Stimulated activated CD4-positive, alpha-beta T cell treated with anti-CD3 and anti-CD28 coated beads, Interleukin-12 subunit alpha, Interleukin-12 subunit beta, amount 100 ng/mL, for 48 hours (primary cell): ENCODE measurements at places on chromosomes 1 and 21.
A peak's percentile ranks its signal among the peaks of the same experiment; 100 is the strongest.

DNA sequence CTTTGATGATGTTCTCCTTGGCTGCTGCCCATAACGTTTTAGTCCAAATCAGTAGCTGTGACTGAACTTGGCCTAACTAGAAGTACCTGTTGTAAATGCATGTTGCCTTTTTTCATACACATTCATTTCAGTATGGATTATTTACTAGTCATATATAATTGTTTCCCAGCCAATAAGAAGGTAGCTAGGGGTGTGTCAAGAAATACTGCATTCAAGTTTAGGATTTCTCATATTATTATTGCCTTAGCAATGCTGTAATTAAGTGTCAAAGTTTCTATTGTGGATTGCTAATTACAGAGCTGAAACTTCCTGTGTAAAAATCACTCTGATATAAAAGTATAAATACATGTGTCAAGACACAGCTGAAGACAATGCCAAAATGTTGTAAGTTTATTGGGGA, at the start of gene CLDN17:
CLDN17 (minus strand) TSS at position 101 of the 400 bp plus-strand sequence. CDS start 188 bp downstream, outside the sequence.
- no peak for DNase-seq

DNA sequence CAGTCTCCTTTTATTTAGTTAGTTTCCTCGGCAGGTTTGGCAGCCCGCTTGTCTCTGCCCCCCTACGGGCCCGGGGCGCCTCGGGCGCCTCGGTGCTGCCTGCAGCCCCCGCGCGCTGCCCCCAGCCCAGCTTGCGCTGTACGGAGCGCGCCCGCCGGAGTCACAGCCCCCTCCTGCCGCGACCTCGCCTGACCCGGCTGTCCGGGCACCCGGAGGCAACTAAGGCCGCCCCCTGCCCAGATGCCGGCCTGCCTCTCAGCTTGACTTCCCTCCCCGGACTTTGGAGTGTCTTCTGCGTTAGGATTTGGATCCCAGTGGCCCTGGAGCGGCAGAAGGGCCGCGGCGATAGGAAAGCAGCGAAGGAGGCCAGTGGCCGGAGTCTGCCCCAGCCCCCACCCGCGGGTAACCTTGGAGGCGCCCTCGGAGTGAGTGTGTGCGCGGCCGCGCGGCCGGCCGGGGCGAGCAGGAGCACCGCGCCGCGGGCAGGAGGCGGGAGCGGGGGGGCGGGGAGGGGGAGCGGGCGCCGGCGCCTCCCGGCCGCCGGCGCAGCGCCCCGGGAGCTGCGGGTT, 7.6 kb downstream of the CDKN2C start:
- DNase-seq: no peak

DNA sequence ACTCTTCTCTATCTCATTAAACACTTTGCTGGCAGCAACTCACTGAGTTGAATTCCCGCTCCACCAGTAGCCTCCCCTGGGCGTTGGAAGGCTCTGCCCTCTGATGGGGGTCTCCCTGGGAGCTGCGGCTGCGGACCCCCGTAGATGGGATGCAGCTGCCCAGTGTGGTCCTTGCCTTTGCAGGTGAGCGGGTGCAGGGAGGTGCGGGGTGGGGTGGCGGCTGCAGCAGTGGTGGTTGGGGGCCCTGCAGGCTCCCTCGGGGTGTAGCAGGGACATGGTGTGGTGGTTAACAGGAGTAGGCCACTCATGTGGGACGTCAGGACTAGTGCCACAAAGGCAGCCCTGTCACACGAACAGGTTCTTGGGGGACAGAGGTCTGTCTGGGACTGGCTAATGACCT, 42.0 kb downstream of the GALNT2 start:
- DNase-seq: no peak

DNA sequence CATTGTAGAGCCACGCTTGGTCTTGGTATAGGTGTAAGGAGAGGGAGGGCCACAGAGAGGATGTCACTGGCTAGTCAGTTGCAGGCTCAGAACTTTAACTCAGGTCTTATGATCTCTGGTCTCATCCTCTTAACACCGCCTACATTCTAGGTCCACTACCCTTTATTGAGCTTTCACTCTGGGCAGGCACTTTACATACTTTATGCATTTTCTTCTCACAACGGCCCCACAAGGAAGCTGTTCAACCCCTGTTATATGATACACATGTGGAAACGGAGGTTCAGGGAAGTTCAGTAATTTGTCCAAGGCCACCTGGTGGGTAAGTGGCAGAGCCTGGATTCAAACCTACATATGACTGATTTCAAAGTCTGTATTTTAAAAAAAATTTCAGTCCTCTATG, 25.3 kb upstream of the RCAN3 start:
- no peak for DNase-seq

- DNase-seq: no peak
Observed at GRCh38 chr1:118275472-118276115, 90.6 kb upstream of the SPAG17 start.

DNA sequence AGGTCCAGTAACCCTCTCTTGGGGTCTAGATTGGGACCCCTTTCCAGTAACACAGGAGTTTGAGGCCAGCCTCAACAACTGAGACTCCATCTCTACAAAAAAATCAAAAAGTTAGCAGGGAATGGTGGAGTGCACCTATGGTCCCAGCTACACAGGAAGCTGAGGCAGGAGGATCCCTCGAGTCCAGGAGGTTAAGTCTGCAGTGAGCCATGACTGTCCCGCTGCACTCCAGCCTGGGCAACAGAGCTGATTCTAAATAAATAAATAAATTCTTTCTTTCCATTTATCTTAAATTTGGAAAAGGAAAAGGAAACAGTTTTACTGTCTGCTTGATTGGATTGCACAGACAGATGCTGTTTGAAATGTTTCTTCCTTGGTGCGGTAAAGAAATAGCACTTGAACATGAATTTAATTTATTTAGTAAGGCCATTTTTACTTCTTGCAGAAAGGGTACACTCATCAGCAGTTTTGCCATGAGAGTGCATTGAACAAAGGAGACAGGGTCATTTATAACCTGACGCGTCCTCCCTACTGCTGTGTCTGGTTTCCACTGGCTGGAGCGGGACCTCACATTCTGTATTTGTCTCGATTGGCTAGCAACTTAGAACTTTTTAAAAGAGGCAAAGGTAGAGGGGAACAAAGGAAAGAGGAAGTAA, 37.0 kb upstream of the ZNF496 start:
- no peak for DNase-seq

DNA sequence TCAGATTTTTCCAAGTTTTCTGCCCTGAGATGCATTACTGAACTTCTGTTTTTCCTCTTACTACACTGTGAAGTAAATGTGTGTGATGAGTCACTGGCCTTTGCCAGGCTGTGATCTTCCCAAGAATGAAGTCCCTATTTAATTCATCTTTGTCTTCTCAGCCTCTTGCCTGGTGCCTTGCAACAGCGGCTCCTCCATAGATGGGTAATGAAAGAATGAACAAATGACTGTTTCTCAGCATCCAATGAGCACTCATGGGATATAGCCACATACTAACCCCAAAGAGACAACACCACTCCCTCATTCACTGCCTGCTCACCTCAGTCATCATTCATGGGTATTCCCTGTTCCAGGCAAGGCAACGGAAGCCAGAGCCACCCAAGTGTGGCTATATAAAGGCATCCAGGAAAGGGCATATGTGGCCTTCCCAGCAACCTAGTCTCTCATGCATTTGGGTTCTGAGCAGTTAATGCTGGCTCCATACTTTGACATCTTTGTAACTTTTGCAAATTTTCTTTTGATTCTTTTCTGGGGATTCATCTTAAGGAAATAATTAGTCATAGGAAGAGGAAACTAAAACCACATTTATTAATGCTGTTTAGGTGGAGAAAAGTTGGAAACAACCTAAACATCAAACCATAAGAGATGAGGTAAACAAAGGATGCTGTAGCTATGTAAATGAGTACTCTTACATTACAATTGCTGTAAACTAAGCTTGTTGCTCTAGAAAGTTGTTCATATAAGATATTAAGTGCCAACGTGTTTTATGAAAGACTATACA, 71.9 kb downstream of the HIVEP3 start:
- DNase-seq: no peak

GRCh38 chr1:116991171-116991845, 10.3 kb upstream of the CD101 start:
- DNase-seq: no peak

DNA sequence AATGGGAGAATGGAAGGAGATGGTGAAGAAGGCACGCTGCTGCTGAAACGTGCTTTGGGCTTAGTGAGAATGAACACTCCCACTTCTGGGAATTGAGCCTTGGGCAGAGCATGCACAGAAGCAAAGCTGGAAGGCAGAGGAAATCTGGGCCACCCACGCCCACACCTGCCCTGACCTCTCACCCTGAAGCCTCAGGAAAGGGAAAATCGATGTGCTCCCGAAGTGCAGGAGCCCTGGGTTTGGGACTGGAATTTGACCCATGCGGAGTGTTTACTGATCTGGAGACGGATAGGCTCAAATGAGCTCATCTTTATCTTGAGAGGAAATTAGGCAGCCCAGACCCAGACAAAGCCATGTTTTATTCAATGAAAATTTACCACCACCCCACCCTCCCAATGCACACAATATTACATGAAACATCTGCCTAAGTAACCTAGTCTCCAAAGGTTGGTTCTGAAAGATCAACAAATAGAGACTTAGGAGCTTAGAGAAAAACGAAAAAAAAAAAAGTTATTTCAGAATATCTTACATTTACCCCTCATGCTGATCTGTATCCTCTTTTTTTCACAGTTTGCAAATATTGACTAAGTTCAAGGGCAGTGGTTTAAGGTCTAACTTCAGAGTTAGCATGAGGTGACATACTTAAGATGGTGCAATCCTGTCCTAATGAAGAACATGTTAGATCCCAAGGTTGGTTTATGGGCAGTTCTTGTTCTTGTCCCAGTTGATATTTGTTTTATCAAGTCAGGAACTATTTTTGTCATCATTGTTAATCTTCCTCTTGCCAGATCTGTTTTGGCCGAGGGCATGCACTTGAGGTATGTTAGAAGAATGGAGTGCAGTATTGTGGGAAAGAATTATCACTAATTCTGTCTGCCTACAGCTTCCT, 63.0 kb downstream of the PROX1 start:
- DNase-seq: no peak

DNA sequence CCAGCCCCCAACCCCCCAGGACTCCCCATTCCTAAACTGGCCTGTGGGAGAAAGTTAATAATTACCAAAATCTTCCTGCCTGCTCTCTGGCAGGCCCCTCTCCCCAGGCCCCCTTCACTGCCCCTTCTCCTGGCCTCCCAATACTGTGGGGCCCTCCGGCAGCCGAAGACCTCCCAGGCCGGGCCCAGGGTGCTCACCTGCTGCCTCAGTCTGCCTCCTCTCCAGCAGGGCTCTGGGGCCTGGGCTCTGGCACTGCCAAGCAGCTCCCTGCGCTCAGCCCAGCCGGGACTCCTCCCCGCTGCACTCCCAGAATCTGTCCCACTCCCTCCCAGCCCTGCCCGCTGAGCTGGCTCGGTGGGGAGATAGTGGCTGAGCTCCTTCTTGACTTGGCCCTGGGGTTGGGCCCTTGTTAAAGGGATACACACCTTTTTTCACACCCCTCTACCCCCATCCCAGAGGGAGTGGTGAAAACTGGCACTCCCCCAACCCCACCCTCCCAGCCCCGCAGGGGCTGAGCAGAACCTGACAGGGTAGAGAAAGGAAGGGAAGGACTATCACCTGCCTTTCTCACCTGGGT, at the start of gene S100A16:
S100A16 (minus strand) TSS at position 383 of the 577 bp plus-strand sequence. CDS start 4,986 bp downstream, outside the sequence.
- DNase-seq: no peak

- DNase-seq: no peak
Observed at GRCh38 chr1:201515895-201516294, 9.0 kb upstream of the CSRP1 start.

- no peak for DNase-seq
Observed at GRCh38 chr1:159652506-159652905, 61.9 kb downstream of the CRP start.

DNA sequence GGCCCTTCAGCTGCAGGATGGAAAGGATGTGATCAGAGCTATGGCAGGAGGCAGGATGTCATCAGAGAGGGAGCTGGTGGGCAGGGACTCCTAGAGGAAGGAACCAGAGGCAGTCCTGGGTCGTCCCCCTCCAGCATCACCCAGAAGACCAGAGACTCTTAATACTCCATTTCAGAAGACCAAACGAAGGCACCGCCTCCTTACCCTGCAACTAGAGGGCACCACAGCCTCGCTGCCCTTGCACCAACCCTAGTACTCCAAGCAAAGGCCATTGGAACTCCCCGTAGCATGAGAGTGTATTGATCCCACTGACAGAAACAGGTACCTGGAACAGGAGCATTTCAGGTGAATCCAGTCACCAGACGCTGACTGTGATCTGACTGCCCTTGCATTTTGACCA, 598.1 kb downstream of the NPHP4 start:
- DNase-seq: no peak

GRCh38 chr1:164855716-164856329, 296.8 kb downstream of the PBX1 start:
- DNase-seq: no peak

- peak; percentile 15 for DNase-seq
Observed at GRCh38 chr1:24705260-24706073, 39.8 kb upstream of the CLIC4 start.

DNA sequence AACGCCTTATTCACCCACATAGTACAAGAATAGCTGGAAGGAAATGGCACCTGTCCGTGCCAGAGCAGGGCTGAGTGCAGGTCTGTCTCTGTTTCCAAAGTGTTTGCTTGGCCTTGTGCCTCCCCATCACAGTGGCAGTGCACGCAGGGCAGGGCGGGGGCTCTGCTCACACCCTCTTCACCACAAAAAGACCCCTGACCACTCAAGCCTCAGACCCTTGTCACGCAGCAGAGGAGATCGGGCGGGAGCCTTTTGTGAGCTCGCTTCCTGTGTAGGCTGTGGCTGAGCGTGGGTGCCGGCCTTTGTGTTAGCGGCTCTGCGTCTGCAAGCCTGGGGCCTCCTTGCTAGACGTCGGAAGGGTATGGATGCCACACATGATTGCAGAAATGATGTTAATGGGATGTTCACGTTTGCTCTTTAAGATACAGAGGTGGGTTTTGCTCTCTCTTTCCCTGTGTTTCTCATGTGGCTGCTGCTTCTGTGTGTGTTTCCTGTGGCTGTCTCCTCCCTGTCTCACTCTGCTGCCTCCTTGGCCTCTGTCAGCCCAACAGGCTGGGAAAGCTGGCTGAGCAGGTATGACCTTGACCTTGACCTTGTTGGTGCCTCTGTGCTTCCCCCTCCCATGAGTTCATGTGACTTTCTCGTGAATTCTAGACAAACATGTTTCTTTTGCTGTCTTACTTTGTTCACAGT, 45.4 kb downstream of the S100B start:
- peak; percentile 53 for DNase-seq

GRCh38 chr1:184032306-184032929, 5.1 kb downstream of the COLGALT2 start:
- no peak for DNase-seq

DNA sequence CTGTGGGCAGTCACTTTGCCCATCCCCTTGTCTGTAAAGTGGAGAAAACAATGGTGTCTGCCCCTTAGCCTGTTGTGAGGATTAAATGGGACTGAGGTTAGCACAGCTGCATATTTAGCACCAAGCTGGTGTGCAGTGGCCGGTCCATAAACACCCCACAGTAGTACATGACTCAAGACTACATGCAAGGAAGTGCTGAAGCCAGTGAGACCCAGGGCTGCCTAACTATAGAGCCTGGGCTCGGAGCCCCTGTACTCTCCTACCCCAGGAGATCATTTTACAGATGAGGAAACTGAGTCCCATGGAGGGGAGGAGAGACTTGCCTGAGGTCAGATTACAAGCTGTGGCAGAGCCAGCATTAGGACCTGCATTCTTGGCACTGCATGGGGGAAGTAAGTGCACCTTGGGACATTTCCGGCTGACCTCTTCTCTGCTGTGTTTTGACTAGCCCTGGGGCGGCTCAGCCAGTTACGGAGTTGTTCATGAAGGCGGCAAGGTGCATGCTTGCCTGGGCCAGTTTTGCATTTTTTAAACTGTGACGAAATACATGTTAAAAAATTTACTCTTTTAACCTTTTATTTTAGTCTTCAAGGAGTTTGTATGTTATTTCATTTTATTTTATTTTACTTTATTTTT, 3.2 kb downstream of the SERINC2 start:
- DNase-seq: no peak

- DNase-seq: no peak
Observed at GRCh38 chr1:68470388-68470970, 20.7 kb upstream of the RPE65 start.
